NCI-H774 (cell line): ENCODE measurements at places on chromosomes 7 and 10.

DNA sequence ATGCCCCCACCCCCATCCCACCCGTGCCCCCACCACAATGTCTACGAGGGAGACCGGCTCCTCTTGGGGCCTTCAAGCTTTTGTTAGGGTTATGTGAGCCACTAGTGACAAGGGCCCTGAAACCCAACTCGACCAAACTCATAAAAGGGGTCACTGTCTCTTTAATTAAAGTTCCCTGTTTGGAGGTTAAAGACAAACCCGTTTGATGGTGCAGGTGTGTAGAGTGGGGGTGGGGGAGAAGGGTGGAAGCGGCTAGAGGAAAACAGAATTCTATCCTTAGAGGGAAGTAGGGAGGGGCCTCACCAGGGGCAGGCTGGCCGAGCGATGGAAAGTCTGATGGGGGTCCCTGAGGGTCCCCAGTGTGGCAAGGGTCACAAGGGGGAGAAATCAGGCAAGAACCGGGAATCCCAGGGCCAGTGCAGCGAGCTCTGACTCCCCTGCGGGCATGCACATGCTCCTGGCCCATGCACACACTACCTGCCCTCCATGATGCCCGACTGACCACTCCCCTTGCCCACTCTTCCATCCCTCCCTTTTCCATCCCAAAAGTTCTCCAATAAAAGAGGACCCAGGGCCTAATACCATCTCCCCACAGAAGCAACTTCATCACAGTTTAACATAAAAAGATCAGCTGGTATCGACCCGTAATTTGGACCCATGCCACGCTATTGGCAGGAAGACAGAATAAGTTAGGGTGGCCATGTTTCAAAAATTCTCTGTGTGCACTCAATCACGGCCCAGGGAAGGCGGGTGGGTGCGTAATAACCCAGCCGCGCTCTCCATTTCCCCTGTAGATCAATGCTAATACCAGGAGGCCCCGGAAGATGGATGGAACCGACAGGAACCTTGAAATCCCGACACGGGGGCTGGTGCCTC is 35.9 kb upstream of the SLF2 start:
- no peak for DNase-seq

DNA sequence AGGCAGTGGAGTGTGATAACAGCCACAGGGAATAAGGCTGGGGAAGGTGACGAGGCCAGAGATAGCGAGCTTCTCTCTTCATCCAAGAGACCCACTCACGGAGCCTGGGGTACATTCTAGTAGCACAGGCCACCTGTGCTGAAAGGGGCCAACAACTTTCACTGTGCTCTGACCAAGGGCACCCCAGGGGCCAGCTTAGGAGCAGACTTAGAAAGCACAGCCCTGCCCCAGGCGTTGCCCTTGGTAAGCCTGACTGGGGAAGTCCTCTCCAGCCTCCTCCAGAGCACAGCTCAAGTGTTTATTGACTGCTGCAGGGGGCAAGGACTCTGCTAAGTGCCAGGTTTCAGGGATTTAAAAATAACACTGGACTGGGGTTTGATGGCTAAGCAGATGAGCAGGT is 44.7 kb downstream of the EBF3 start:
- DNase-seq: no peak

DNA sequence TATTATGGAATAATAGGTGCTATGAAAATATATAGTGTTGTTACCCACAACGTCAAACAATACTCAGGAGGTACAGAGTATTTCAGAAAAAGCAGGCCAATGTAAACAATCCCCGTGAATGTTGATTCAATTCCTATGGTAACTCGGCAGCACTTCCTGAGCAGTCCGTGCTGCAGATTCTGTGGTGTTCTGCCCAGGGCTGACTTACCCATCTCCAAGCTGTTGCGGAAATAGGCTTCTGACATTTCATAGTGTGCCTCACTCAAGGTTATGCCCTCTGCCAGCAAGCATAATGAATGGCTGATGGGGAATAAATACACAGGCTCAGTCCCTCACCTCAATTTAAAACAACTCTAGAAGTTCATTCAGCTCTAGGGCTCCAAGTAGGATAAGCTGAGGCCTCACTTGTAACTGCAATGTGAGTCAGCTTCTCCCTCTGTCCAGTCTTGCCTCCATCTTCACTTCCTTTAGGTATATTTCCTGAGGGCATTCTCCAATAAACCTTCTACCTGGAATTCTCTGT is 177.6 kb downstream of the GNAI1 start:
- DNase-seq: peak; percentile 77

DNA sequence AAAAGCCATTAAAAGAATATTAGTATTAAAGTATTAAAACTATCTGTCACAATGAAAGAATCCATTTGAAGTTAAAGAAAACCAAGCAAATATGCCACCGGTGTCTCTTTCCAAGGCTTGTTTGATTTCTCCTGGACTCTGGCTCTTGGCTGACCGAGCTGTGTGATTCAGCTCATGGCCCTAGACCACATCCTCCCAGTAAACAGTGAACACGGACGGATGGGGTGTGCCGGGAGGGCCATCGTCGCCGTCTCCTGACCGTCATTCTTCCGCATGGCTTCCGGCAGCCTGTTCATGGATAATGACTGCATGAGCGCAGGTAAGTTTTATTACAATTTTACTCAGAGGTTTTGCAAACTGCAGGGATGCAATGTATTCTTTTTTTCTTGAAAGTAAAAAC is 218.5 kb downstream of the DNAJB6 start:
- DNase-seq: no peak

GRCh38 chr10:73287441-73287840 is 35.0 kb upstream of the MRPS16 start:
- no peak for DNase-seq

GRCh38 chr7:23377134-23377533 is 78.0 kb downstream of the MALSU1 start:
- DNase-seq: no peak

DNA sequence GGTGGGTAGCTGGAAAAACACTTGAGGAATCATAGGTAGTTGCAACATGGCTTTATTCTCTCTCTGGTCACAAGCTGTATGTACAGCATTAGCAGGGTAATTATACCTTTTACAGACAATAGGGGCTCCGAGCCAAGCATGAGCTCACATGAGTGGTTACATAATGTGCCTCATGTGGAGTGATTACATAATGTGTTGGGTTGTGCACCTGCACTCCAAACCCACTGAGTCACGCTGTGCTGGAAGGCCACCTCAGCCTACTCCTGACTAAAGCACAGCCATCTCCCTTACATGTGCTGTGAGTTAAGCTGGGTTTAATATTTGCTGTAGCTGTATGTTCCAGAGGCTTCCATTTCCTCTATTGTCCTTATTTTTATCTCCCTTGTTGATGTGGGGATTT is 348.7 kb upstream of the SEMA3C start:
- no peak for DNase-seq

DNA sequence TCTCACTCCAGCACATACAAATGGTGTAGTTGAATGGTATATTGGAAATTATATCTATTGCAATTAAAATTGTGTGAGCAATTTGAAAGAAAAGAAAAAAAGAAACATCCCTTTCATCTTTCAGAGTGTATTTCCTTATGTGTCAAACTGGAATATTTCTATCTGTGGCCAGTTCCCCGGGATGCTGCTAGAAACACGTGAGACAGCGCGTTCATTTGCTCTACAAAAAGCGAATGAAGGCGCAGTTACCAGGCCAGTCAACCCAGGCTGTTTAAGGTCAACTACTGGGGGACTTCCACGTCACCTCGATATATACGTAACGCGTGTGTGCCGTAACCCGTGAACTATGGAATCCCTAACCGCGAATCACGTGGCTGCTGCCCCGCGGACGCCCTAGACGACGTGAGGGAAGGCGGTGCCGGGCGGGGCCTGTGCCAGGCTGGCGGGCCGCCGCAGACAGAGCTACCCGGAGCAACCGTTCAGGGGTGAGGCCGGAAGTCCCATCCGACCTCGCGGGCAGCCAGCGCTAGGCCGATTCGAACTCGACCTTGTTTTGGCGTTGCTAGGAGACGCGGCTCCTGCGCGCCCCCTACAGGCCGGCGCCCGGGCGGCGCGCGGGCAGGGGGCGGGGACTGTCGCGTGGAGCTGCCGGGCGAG is 1.1 kb upstream of the ARL4A start:
- DNase-seq: peak; percentile 95

GRCh38 chr7:20624666-20625385 is 9.4 kb downstream of the ABCB5 start:
- no peak for DNase-seq

GRCh38 chr10:68153473-68154210 is 44.4 kb downstream of the MYPN start:
- DNase-seq: peak; percentile 41

DNA sequence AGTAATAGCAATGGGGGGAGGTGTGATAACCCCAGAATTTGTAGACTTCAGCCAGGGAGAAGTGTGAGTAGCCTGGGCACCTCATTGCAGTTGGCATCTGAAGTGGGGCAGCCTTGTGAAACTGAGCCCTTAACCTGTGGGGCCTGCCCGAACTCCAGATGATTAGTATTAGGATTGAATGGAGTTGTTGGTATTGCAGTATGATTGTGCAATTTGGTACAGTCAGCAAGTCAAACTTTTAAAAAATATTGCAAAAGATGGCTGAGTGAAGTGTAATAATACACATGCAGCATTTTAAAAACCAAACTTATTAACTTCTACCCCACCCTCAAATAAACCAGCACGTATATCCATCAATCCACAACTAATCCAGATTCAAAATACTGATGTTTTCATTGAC is 9.3 kb downstream of the RBM33 start:
- no peak for DNase-seq

- no peak for DNase-seq
Observed at GRCh38 chr7:39750253-39751077, 127.1 kb downstream of the RALA start.

DNA sequence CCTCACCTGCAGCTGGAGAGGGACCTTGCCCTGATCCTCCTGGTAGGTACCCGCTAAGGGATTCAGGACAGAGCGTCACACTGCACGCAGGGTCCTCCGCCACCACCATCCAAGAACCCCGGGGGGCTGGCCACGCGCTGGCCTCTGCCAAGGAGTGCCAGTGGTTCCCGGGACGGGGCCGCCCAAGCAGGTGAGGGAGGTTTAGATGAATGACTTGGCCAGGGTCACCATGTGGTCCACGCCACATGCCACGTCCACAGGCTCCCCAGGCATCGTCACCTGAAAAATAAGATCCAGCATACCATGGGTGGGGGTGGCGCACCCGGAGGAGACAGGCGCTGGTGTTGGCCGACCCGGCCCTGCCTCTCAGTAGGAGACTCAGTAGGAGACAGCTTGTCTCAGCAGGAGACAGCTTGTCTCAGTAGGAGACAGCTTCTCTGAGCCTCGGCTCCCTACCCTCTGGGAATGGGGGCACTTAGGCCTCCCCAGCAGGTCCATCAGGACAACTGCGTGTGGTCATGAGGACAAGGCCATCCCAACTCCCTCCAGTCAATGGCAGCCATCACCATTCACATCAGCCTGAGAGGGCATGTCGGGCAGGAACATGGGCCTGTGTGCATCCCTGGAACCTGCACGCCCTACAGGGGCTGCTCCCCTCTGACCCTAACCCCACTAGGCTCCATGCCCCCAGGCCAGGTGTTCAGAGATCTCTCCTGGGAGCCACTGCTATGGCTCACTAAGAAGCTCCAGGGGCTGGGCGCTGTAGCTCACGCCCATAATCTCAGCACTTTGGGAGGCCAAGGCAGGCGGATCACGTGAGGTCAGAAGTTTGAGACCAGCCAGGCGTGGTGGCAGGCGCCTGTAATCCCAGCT is 30.5 kb downstream of the RCC1L start:
- no peak for DNase-seq

DNA sequence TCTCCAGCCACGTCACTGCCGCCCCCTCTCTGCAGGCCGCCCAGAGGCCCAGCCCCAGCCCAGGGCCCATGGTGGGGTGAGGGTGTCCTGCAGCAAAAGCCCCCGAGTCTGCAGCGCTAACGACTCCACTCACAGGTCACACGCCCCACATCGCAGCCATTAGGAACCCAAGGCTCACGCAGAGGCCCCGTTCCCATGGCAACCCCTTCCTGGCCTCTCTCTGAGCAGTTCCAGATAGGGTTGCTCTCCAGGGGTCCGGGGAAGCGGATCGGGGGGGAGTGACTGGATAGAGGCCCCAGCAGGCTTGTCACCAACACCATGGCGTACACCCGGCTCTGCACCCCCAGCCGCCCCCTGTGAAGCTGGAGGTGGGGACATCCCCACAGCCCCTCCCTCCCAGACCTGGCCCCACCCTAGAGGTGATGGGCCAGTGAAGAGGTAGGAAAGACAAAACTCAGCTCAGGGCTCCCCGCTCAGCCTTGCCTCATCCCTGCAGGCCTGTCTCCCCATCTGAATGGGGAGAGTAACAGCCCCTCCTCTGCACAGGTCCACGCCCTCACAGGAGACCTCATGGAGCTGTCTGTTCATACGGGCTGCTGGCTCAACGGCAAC is 41.2 kb downstream of the TNRC18 start:
- DNase-seq: no peak

DNA sequence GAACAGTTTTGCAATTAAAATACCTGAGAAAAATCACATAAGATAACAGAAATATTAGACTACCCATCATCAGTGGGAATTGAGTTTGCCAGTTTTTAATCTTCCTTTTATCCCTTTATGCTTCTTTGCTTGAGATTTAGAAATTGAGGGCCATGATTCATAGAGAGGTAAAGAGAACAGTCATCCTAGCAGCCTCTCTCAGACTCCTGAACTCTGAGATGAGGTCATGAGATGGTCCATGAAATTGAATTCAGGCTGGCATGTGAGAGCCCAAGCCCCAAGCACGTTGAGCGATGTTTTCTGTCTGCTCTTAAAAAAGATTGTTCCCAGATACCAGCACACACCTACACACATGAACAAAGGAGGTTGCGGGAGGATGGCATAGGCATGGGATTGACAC is 91.1 kb downstream of the CREB5 start:
- DNase-seq: no peak

- DNase-seq: no peak
Observed at GRCh38 chr7:158023157-158023556, 564.5 kb downstream of the PTPRN2 start.

GRCh38 chr7:71768450-71768849 is 636.5 kb downstream of the GALNT17 start:
- no peak for DNase-seq

- DNase-seq: no peak
Observed at GRCh38 chr10:118058371-118058770, 11.6 kb upstream of the RAB11FIP2 start.

DNA sequence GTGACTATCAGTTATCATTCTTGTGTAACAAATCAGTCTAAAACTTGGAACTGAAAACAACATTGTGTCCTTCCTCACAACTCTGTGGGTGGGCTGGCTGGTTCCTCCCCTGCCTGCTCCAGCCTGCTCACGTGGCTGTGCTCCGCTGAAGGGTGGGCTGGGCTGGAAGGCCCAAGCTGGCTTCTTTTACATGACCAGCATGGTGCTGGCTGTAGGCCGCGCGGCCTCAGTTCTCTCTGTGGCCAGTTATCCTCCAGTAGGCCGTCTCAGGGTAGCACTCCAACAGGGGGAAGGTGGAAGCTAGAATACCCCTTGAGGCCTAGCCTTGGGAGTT is 11.3 kb downstream of the ADAMTS14 start:
- DNase-seq: no peak

DNA sequence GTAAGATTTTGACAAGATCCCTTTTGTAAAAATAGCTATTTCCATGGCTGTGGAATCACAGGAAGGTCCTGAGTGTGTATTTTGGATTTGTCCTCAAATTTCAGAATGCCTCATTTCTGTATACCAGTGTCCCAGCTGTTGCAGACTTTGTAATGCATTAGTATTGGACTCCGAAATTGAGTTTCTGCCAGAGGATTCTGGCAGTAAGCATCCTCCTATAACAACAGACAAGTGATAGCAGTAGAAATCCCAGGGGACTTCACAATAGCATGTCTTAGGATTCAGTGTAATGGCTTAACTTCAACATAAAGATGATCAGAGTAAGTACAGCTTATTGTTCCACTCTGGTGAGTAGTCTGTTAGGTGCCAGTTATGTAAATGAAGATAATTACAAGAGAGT is 104.6 kb downstream of the FOXP2 start:
- DNase-seq: no peak
